ENCODE measurements at places on chromosomes 7 and 10.
A peak's percentile ranks its signal among the peaks of the same experiment; 100 is the strongest.

DNA sequence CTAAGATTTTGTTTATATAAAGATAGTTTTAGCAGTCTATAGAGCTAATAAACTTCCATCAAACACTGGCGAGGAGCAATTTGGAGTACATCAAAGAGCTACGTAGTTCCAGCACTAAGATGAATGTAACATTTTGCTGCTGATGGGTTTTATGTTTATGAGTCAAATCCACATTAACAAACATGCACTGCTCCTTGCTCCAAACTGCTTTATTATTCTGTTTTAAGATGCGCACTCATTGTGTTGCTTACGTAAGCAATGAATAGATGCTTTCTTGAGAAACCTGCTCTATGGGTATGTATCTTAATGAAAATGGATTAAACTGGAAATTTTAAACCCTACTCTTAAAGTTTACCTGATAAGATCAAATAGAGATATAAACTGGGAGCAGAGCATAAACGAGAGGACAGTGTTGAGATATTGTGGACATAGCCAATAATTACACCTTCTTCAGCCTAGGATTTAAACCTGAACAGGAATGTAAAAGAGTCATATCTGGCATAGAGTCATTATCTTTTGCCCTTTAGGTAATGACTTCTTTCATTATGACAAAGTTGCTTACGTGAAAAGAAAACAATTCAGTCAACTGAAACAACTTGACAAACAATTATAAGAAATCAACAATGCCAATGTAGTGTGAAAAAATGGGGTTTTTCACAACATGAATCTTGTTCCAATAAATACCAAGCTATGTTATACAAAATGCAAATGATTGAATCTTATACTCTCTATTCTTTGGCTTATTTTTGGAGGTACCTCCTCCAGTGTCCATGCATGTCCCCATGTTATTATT lies 153.5 kb upstream of the MTPN start:
- H3K27me3 ChIP-seq: no peaks in the 10 kb centered on the region
- no peaks in the 10 kb centered on the region for H3K36me3 ChIP-seq
- no peak overlapping the region for H3K4me3 ChIP-seq

- no peak overlapping the region for H3K4me3 ChIP-seq
- H3K27ac ChIP-seq: no peak overlapping the region
- no peak for DNase-seq
Observed at GRCh38 chr7:52209614-52210013, 825.8 kb upstream of the POM121L12 start.

DNA sequence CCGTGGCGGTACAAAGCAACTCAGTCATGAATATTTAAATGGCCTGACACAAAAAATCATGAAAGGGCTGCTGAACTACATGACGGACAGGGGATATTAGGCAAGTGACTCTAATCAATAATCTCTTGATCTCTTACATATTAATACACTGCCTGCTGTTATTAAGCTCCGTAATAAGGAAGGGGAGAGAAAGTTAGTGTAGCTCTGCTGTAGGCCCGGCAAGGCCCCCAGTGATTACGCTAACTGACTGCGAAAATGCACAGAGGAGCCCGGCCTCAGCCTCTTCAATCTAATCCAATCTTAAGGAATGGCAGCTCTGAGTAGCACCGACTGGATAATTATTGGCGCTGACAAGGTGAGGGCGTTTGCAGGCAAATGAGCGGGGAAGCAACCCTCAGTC lies 583.5 kb upstream of the MKI67 start:
- H3K27me3 ChIP-seq: no peaks in the 10 kb centered on the region
- H3K4me1 ChIP-seq: no peaks in the 10 kb centered on the region
- no peak for DNase-seq
- H3K36me3 ChIP-seq: no peaks in the 10 kb centered on the region
- no peak overlapping the region for H3K27ac ChIP-seq
- no peak overlapping the region for H3K4me3 ChIP-seq

DNA sequence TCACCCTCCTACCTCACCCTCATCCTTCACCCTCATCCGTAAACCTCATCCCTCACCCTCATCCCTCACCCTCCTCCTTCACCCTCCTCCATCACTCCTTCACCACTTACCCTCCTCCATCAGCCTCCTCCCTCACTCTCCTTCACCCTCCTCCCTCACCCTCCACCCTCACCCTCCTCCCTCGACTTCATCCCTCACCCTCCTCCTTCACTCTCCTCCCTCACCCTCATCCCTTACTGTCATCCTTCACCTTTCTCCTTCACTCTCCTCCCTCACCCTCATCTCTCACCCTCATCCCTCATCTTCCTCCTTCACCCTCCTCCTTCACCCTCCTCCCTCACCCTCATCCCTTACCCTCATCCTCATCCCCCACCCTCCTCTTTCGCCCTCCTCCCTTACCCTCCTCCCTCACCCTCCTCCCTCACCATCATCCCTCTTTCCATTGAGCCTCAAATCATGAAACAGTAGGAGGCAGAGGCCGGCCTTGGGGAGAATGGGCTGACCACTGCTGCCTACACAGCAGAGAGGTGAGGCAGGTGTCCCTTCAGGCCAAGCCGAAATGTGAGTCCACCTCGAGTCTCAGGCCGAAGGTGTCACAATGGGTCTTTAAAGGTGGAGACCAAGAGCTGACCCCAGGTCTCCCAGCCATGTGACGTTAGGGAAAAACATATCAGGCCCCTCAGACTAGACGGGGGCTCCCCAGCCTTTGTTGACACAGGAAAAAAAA lies 53.0 kb downstream of the PDGFA start:
- no peak for DNase-seq
- no peaks in the 10 kb centered on the region for H3K27me3 ChIP-seq
- no peak overlapping the region for H3K4me3 ChIP-seq
- H3K4me1 ChIP-seq: peaks cover 10% of the 10 kb centered on the region

- peaks cover 12% of the 10 kb centered on the region for H3K27me3 ChIP-seq
- no peak overlapping the region for H3K4me3 ChIP-seq
Observed at GRCh38 chr10:129951970-129952265, 12.2 kb downstream of the EBF3 start.

DNA sequence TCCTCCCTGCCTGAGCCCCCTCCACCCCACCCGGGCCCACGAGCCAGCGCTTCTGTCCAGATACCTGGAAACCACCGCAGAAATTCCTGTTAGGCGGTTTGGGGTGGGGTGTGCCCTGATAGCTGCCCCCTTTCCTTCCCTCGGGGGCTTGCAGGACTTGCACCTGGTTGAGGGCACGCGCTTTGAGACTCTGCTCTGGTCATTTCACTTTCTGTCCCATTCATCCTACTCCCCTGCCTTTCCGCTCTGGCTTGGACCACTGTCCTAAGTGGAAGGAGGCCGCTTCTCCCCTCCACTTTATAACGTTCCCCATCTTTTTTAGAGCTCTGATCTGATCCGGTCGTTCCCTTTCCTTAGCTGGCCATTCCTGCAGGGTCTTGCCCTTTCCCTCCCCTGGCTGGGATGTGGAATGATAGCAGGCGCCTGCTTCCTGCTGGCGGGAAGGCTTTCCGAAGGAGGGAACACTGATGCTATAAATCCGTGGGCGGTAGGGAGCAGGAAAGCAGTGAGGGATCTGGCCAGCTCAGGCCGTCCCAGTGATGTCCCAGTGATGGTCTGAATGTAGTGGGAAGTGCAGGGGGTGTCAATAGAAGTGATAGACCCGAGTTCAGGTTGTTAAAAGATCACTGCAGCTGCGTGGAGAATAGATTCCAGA lies 852 bp upstream of the PRKAR1B start:
- H3K27ac ChIP-seq: no peak overlapping the region
- peak overlapping the region; percentile 66 for H3K4me3 ChIP-seq
- no peaks in the 10 kb centered on the region for H3K27me3 ChIP-seq
- peaks cover 37% of the 10 kb centered on the region for H3K36me3 ChIP-seq

GRCh38 chr7:41624818-41625217 lies 78.1 kb downstream of the INHBA start:
- H3K4me1 ChIP-seq: no peaks in the 10 kb centered on the region
- no peak for DNase-seq
- no peaks in the 10 kb centered on the region for H3K36me3 ChIP-seq
- H3K27ac ChIP-seq: no peak overlapping the region

- no peaks in the 10 kb centered on the region for H3K27me3 ChIP-seq
- no peaks in the 10 kb centered on the region for H3K36me3 ChIP-seq
- no peak overlapping the region for H3K4me3 ChIP-seq
- H3K4me1 ChIP-seq: peaks cover 48% of the 10 kb centered on the region
Observed at GRCh38 chr7:117092785-117093184, 139.5 kb downstream of the ST7 start.

DNA sequence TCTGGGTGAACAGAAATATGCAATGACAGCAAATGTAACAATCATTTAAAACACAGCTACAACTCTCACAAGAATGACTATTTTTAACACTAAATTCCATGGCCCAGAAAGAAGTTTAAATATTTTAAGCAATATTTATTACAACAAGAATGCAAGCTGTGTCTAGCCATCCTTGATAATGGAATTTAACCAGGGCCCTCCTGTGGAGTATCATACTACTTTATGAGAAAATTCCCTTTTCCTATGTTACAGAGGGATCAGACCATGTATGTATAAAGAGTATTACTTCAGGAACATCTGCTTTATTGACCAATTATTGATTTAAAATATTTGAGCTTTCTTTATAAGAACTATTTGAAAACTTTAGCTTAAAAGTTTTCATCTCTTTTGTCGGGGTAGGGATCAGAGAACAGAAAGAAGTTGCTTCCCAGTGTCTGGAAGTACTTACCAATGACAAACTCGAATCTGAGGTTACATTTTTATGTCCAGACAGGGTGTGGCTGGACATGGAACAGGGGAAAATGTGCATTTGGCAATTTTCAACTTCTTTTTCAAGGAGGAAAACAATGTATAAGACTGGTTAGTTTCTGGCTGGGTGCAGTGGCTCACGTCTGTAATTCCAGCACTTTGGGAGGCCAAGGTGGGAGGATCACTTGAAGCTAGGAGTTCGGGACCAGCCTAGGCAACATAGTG lies 48.3 kb upstream of the NRBF2 start:
- DNase-seq: no peak
- peak overlapping the region; percentile 3 for H3K27ac ChIP-seq
- peaks cover 10% of the 10 kb centered on the region for H3K4me1 ChIP-seq
- H3K27me3 ChIP-seq: no peaks in the 10 kb centered on the region
- no peaks in the 10 kb centered on the region for H3K36me3 ChIP-seq

DNA sequence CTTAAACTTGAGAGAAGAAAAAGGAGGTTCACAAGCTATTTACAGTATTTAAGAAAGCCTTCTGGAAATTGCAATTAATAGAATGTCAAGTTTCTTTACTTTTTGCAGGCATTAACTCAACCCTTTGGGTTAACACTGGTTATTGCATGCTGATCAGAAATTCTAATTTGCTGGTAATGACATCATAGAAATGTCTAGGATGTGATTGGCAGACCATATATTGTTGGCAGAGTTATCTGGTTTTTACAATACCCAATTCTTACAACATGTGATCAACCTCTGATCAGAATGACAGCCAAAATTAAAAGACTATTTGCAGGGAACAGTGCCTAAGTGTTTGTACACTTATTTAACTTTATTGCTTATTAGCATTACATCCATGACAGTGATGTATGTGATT lies 1.6 kb upstream of the CASD1 start:
- H3K4me3 ChIP-seq: no peak overlapping the region
- H3K4me1 ChIP-seq: peaks cover 25% of the 10 kb centered on the region

GRCh38 chr10:122486406-122487080 lies 25.2 kb downstream of the HTRA1 start:
- H3K4me3 ChIP-seq: no peak overlapping the region
- H3K27me3 ChIP-seq: no peaks in the 10 kb centered on the region
- H3K4me1 ChIP-seq: peaks cover 44% of the 10 kb centered on the region

DNA sequence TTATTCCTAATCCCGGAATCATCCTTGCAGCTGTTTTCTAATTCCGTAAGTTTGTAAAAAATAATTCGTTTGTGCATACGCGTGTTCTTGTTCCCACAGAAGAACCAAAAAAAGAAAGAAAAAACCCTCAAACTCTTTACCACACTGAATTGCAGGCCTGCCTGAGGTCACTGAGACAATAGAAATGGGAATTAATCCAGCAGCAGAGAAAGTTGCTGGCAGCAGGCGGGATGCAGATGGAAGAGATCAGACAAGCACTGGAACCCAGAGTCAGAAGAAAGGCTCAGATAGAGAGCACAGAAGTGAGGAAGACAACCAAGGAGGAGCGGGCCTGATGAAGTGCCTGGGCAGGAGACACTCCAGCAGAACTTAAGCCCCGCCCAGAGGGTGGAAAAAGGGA lies 141.5 kb upstream of the VWC2 start:
- H3K27ac ChIP-seq: peak overlapping the region; percentile 87
- no peak overlapping the region for H3K4me3 ChIP-seq
- H3K4me1 ChIP-seq: peaks cover 27% of the 10 kb centered on the region
- H3K27me3 ChIP-seq: no peaks in the 10 kb centered on the region
- no peaks in the 10 kb centered on the region for H3K36me3 ChIP-seq

DNA sequence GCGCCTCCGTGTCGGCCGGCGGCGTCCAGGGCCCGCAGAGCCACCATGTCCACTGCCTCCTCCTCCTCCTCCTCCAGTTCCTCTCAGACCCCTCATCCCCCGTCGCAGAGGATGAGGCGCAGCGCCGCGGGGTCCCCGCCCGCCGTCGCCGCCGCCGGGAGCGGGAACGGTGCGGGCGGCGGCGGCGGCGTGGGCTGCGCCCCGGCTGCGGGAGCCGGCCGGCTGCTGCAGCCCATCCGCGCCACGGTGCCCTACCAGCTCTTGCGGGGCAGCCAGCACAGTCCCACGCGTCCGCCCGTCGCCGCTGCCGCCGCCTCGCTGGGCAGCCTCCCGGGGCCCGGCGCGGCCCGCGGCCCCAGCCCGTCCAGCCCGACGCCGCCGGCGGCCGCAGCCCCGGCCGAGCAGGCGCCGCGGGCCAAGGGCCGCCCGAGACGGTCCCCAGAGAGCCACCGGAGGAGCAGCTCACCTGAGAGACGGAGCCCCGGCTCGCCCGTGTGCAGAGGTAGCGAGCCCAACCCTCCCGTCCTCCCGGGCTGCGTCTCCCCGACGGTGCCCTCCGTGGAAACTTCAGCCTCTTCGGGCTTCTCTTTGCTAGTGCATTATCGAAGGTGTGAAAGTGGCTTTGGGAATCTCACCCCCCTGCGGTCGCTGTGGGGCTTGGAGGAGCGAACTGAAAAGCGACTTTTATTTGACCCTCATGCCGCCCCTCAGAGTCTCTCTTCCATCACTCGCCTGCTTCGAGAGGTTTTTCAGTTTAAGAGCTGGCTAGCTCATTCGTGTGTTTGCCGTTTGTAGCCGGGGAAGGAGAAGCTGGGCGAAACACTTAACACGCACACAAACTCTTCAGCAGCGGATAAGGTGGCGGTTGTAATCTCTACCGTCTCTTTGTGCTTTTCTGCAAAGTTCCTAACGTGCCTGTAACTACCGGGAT lies 975 bp downstream of the GLCCI1 start:
- peak; percentile 28 for DNase-seq
- no peaks in the 10 kb centered on the region for H3K27me3 ChIP-seq
- H3K36me3 ChIP-seq: no peaks in the 10 kb centered on the region
- peak overlapping the region; percentile 99 for H3K4me3 ChIP-seq

GRCh38 chr10:126691456-126691855 lies 21.0 kb upstream of the C10orf90 start:
- no peak overlapping the region for H3K4me3 ChIP-seq
- no peaks in the 10 kb centered on the region for H3K27me3 ChIP-seq
- DNase-seq: no peak
- H3K4me1 ChIP-seq: no peaks in the 10 kb centered on the region
- no peak overlapping the region for H3K27ac ChIP-seq

Measured in heart right ventricle (tissue), 16 donors.